ENCODE measurements at places on chromosomes 3 and 15.

DNA sequence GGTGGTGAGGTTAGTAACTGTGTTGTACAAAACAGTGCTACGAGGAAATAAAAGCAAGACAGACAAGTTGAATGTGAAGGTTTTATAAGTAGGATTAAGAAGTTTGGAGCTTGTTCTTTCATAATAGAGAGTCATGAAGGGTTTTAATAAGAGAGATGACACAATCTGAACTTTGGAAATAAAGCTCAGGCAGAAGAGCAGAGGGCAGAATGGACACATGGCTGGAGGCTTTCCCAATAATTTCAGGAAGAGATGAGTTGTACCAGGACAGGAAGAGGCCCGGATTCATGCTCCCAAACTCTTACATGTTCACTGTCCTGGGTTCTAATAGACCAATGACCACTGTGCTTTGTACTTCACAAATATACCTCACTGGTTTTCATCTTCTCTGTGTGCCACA is 194.8 kb downstream of the SLC9A9 start:
- DNase-seq = no peak

GRCh38 chr3:139897759-139898158 is 37.2 kb upstream of the CLSTN2 start:
- no peak for DNase-seq

DNA sequence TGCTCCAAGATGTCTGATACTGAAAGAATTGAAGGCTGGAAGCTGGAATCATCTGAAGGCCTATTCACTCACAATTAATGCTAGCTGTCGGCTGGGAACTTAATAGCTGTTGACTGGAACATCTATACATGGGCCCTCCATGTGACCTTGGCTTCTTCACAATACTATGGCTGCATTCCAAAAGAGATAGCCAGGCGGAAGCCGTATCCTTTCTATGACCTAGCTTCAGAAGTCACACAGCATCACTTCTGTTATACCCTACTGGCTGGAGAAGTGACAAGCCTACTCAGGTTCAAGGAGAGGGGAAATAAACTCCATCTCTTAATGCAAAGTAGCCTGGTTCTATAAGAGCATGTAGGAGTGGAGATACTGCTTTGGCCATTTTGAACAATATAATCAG is 50.9 kb upstream of the SPRED1 start:
- no peak for DNase-seq

DNA sequence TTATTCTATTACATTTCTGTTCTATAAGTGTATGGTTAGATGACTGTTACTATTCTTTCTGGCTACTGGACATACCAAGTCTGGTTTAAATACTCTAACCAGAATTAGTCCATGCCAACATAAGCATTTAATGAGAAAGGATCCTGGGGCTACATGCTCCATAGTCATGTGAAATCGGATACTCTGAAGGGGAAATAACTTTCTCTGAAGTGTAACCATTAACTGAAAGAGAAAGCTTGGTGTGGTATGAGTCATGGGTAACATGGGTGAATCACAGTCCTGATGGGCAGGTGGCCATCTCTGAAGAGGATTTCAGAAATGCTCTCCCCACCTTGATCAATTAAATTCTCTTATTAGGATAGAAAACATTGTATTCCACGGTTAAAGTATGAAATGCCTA is 69.4 kb downstream of the FHIT start:
- DNase-seq = no peak

DNA sequence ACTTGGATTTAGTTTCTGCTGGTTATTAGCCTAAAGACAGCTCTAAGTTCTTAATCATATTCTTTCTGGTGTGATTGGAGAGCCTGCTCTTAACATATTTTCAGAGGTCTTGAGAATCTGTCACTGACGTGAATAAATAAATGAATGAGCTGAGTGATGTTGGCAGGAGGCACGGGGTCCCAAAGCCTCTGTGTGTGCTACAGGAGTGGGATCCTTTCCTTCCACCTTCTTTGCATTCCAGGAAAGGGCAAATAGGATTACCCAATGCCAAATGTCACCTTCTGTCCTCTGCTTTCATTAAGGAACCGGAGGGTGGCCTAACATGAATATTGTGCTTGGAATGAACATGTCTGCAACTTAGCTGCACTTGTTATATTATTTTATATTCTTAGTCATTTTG is 53.1 kb downstream of the CD47 start:
- DNase-seq = no peak

- DNase-seq = no peak
These were observed 10.7 kb downstream of the ZXDC start for GRCh38 chr3:126464997-126465396.

- no peak for DNase-seq
These were observed 171.9 kb upstream of the CADPS start for GRCh38 chr3:63047068-63047467.

DNA sequence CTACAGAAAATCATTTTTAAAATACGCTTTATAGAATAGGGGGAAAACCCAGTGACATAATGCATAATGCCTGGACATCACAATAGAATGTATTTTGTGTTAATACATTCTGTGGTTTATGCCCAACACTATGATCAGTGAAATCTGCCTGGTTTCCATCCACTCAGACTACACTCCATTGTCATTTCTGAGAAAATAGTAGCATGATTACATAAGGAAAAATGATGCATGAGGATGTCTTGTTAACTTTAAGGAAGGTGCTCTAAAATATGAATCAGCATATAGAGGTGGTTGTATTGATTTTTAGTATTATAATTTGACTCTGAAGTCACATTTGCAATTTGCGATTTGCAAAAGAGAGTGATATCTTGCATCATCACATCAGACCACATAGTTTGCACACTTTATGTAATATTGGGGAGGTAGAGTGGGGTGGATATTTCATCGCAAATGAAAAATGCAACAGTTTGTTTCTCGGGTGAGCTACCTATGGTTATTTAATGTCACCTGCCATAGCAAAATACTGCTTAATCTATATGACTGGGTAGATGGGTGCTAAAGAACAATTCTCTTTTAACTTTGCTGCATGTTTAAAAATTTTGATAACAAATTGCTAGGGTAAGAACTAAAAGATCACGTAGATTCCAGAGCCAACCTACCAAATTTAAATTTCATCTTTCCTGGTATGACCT is 403.9 kb downstream of the IL5RA start:
- no peak for DNase-seq

DNA sequence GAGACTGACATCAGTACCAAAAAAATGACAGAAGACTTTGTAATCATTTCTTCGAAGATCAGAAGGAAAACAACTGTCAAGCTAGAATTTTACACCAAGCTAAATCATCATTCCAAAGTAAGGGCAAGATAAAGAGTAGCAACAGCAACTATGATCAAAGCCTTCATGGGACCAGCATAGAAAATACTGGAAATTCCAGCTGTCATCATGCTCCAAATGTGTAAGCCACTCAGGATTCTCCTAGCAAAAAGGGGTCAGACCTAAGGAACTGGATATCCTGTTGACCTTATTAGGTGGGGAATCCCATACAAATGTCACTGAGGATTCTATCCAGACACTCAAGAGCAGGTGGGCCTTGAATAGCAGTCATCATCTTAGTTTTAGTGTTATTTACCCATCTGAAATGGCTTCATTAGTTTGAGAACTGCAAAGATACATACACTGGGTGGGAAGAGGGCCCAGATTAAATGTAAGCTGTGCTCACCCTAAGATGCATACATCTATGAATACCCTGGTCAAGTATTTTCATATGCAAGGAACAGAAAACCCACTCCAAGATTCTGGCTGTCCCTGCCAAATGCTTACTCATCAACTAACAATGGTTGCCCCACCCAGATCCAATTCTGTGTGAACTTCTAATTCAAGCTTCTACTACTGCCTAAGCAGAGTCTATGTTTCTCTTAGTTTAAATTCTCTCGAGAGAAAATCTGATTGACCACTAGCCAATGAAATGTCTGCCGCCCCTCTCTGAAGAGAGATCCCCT is 33.5 kb downstream of the CLDN18 start:
- no peak for DNase-seq

GRCh38 chr15:28191832-28192231 is 92.7 kb upstream of the OCA2 start:
- DNase-seq = no peak

GRCh38 chr3:129039271-129040038 is 21.1 kb upstream of the GP9 start:
- no peak for DNase-seq

GRCh38 chr15:71755092-71755970 is 55.0 kb upstream of the NR2E3 start:
- DNase-seq = no peak
